Neural progenitor cell (in vitro differentiated cells): ENCODE measurements at places on chromosomes 16 and 17.

DNA sequence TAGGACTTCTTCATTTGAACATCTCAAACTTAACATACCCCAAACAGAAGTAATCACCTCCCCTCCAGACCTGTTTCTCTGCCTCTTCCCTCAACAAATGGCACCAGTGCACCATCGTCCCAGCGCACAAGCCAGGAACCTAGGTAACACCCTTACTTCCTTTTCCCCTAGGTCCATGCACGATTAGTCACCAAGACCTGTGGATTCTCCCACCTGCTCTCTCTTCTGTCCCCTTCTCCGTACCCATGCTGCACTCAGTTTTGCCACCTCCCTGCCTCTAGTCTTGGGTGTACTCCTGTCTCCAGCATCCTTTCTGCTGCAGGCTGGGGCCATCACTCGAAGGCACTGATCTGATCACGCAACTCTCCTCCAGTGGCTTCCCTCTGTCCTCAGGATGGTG is 3.2 kb downstream of the EMC8 start:
- no peak for DNase-seq

GRCh38 chr16:16940351-16940750 is 530.4 kb downstream of the XYLT1 start:
- DNase-seq, result no peak

- DNase-seq, result no peak
These were observed 21.1 kb upstream of the DOC2B start for GRCh38 chr17:202501-202951.

DNA sequence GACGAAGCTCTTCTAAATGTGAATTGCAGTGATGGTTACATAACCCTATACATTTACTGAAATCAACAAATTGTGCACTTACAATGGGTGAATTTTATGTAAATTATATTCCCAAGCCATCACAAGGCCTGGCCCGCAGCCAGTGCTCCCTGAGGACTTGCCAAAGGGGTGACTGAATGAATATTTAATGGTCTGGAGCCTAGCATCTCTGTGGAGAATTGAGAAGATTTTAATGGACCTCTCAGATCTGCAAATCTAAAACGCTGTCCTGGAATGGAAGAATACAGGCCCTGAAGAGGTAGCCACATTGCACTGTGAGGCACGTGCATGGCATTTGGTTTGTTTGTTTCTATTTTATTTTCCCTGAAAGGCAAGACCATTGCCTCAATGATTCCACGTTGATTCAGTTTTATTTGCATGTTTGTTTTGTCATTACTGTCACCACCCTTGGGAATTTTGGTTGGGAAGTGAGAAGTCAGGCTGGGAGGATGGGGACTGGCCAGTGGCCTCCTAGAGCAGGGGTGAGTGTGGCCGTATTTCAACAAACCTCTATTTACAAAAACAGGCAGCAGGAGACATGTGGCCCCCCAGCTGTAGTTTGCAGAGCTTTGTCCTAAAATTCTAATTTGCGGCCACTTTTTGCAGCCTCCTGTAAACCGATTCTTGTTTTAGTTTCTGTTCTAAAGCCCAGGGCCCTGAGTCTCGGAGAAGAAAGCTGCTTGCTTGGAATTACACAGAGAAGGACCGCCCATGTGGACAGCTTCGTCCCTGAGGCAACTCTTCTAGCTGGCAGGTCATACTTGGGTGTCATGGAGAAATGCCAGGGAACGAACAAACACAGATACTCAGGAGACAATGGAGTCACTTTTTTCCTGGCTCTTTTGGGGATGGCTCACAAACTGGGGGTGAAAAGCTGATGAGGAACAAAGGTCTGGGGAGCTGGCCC is 40.5 kb upstream of the GCSH start:
- peak; percentile 73 for DNase-seq

DNA sequence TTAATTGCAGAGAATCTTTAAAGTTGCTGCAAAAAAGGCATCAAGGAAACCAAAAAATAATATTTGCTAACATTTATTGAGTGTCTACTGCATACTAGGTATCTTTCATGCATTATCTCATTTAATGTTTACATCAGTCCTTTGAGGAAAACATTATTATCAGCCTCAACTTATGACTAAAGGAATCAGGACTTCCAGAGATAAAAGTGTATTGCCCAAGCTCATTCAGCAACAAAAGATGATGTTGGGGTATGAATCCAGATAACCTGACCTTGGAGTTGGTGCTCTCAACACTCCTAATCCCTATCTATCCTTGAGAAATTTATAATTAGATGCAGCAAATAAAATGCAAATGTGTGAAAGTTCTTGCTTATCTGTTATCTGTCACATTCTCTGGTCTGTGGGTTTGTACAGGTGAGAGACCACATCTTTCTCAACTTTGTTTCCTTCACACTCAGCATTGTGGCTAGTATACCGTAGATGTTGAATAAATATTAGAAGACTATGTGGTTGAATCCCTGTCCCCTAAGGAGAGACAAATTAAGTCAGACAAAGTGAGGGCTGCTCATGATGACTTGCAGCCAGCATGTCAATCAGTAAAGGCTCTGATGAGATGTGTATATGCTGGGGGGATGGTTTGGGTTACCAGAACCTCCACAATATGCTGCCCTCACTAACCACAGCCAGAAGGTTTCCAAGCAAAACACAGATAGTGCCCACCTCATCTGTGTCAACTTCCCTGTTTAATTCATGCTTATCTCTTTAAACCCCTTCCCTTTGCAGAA is 82.6 kb downstream of the NOG start:
- no peak for DNase-seq

DNA sequence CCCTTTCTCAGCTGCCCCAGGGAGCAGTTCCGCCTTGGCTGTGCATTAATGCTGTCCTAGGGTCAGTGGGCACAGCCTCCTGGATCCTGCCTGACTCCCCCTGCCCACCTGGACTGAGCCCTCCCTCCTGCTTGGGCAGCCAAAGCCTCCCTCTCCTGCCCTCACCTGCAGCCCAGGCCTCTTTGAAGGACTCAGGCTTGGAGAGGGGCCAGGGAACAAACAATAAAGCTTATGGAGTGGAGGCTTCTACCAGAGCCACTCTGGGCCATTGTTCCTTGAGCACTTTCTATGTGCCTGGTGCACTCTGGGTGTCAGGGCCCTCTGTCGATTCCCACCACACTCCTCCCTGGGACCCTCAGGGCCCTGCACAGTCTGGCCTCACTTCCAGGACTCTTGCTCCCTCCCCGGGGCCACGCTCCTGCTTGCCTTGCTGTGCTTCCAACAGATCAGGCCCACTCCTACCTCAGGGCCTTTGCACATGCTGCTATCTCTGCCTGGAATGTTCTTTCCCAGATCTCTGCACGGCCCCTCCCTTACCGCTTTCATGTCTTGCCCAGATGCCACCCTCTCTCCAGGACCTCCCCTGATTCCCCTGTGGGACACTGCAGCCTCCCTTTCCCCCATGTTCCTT is 5.0 kb downstream of the KCNJ12 start:
- no peak for DNase-seq

DNA sequence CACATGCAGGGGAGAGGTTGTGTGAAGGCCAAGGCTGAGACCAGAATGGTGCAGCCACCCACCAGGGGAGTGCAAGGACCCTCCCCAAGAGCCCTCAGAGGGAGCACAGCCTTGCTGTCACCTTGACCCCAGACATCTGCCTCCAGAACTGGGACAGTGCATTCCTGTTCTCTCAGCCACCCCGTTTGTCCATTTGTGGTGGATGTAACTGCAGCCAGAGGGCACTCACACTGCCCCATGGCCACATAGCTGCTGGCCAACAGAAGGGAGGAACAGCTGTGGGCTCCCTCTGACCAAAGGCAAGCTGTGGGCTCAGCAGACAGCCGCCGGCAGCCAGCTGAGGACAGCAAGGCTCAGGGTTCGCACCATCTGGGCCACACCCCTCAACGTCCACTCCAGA is 49.8 kb upstream of the KLHDC4 start:
- peak; percentile 43 for DNase-seq

DNA sequence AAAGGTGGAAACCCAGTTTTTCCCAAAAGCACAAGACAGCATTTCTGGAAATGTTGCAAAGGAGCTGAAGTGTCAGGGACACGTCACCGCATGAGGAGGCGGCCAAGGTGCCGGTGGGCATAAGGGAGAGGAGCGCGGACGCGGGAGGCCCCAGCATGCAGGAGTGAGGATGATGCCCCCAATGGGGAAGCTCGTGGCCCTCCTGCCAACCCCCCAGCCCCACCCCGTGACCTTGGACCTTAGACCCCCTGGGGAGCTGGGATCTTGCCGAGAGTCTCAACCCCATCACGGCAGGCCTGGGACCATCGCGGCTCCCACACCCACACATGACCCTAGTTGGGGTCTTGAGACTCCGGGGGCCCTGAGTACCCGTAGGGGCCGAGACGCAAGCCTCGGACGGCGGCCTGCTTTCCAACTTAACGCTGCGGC is 119.4 kb upstream of the METRNL start:
- DNase-seq, result no peak
